ENCODE measurements at places on chromosomes 4 and X. TPM values are rescaled to one million over a fixed set of nuclear protein-coding genes. Genes with fewer than 3 reads are reported as not detected.
A peak's percentile ranks its signal among the peaks of the same experiment; 100 is the strongest.

Gene RENBP
- total RNA-seq: 2.5 TPM

DNA sequence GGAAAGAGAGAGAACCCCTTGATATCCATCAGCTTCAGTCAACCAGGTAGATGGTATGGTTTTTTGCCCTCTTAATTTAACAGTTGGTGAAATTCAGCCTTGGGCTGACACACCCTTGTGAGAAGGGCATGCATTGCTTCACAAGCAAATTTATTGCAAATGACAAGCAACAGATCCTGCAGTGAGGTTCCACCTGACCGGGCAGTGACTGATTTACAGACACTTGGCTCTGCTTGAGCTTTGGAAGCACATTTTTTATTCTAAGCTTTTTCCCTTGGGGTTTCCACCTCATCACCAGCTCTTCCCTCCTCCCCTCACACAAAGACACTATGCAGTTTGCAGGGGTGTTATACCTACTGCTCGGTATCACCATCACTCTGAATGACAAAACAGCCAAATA, 28.3 kb upstream of the SERTM2 start:
- no peaks in the 10 kb centered on the region for H3K4me1 ChIP-seq
- H3K4me3 ChIP-seq: no peak overlapping the region
- no peak overlapping the region for H3K27ac ChIP-seq
- no peak for DNase-seq
- no peaks in the 10 kb centered on the region for H3K36me3 ChIP-seq
- H3K27me3 ChIP-seq: no peaks in the 10 kb centered on the region

- no peaks in the 10 kb centered on the region for H3K4me1 ChIP-seq
- no peak for DNase-seq
- no peak overlapping the region for H3K27ac ChIP-seq
- no peaks in the 10 kb centered on the region for H3K27me3 ChIP-seq
Observed at GRCh38 chrX:86604607-86605006, 456.4 kb downstream of the DACH2 start.

GRCh38 chr4:8919651-8920288, 48.1 kb upstream of the HMX1 start:
- DNase-seq: peak; percentile 6
- no peak overlapping the region for H3K4me3 ChIP-seq
- H3K4me1 ChIP-seq: no peaks in the 10 kb centered on the region
- H3K27ac ChIP-seq: no peak overlapping the region
- peaks cover 24% of the 10 kb centered on the region for H3K27me3 ChIP-seq
- H3K36me3 ChIP-seq: no peaks in the 10 kb centered on the region

Gene SPANXN4
- not detected for total RNA-seq

- no peaks in the 10 kb centered on the region for H3K4me1 ChIP-seq
- DNase-seq: no peak
- no peak overlapping the region for H3K4me3 ChIP-seq
- H3K27ac ChIP-seq: no peak overlapping the region
Observed at GRCh38 chr4:23717528-23718248, 172.2 kb downstream of the PPARGC1A start.

Gene GDPD2
- 2.8 TPM for total RNA-seq

DNA sequence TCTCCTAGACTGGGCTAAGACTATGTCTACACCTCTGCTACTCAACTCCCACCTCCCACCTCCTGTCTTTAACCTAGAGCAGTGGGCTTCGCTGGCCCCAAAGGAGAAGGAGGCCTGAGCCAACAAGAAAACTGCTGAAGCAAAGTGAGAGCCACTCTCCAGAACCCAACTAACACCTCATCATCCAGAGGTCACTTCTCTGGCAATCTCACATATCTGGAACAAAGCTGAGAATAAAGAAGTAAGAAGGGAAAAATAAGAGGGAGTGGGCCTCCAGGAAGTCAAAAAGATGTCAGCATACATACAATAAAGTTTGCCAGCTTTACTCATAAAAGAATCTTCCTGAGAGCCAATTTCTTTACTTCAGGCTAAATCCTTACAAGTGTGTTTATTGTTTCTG, 18.6 kb upstream of the FGF16 start:
- no peak for DNase-seq
- H3K4me1 ChIP-seq: no peaks in the 10 kb centered on the region
- H3K36me3 ChIP-seq: no peaks in the 10 kb centered on the region
- H3K4me3 ChIP-seq: no peak overlapping the region

DNA sequence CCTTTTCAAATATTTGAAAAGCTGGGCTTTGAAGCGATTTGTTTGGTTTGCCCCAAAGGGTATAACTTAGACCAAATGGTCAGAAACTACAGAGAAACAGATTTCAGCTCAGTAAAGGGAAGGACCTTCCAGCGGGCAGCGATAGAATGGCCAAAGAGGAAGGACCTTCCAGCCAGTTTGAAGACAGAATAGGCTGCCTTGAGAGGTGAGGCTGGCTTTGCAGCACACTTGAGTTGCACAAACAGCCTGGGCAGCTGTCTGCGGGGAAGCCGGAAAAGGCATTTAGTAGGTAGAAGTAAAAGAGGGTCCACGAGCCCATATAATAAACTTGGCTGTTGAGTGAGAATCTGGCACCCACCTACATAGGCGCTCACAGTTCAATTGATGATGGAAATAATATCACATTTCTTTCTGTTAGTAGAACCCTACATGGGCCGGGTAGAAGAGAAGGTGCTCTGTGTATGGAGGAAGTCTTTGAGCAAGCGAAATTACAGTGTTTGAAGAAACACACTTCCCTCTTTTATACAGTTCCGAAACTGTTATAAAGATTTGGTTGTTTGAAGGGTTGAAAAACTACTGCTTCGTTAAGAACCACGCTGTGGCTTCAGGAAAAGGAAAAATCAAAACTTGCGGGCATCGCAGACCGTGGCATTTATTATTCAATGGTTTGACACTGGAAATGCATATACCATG, 75.0 kb upstream of the SORBS2 start:
- H3K4me1 ChIP-seq: no peaks in the 10 kb centered on the region
- no peak overlapping the region for H3K4me3 ChIP-seq
- H3K27ac ChIP-seq: no peak overlapping the region
- no peaks in the 10 kb centered on the region for H3K36me3 ChIP-seq

DNA sequence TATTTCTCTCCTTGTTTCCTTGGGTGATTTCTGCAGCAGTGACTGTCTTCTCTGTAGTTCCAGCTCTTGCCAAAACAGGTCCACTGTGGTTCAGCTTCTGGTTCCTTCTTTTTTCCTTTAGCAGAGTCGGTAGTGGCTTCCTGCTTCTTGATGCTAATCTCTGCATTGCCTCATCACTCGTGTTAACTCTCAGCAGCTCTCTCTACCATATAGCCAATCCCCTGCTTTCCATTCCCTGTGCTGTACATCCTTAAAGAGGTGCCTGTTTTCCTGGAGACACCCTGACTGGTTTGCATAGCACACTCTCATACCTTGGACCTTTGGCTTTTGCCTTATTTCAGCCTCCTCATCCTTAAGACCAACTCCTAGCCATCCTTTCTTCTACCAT, 191.2 kb upstream of the LNX1 start:
- H3K27ac ChIP-seq: peak overlapping the region; percentile 43
- peaks cover 9% of the 10 kb centered on the region for H3K4me1 ChIP-seq
- no peaks in the 10 kb centered on the region for H3K36me3 ChIP-seq
- DNase-seq: no peak
- H3K4me3 ChIP-seq: no peak overlapping the region

- DNase-seq: no peak
- no peaks in the 10 kb centered on the region for H3K27me3 ChIP-seq
- H3K27ac ChIP-seq: no peak overlapping the region
Observed at GRCh38 chrX:77014377-77015372, 432.5 kb upstream of the FGF16 start.

Gene TXK
- total RNA-seq: 3.0 TPM

Gene CT45A10
- total RNA-seq: not detected

DNA sequence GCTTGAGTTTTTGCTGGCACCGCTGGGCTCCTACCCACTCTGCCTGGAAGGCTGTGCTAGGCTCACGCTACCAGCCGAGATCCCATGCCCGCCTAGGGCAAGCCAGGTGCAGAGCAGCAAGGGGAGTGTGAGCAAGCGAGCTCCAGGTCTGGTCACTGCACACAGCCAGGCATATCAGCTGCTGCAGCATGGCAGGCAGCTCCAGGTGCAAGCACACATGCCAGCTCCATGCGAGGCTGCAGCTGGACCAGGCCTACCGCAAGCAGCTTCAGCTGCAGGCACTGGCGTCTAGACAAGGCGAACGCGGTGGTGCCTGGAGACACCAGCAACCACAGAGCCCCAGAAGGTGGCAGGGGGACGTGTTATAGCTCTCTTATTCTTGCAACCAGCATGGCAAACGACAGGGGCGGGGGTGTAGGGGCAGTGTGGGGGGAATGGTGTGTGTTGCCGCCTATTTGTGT, 614.7 kb upstream of the EPHA5 start:
- no peaks in the 10 kb centered on the region for H3K27me3 ChIP-seq
- H3K4me3 ChIP-seq: no peak overlapping the region
- no peak overlapping the region for H3K27ac ChIP-seq
- no peak for DNase-seq
- H3K4me1 ChIP-seq: peaks cover 3% of the 10 kb centered on the region
- no peaks in the 10 kb centered on the region for H3K36me3 ChIP-seq

- H3K27ac ChIP-seq: no peak overlapping the region
- H3K4me3 ChIP-seq: no peak overlapping the region
- H3K27me3 ChIP-seq: no peaks in the 10 kb centered on the region
- H3K36me3 ChIP-seq: peaks cover 10% of the 10 kb centered on the region
Observed at GRCh38 chr4:102787944-102788343, 27.2 kb upstream of the MANBA start.

DNA sequence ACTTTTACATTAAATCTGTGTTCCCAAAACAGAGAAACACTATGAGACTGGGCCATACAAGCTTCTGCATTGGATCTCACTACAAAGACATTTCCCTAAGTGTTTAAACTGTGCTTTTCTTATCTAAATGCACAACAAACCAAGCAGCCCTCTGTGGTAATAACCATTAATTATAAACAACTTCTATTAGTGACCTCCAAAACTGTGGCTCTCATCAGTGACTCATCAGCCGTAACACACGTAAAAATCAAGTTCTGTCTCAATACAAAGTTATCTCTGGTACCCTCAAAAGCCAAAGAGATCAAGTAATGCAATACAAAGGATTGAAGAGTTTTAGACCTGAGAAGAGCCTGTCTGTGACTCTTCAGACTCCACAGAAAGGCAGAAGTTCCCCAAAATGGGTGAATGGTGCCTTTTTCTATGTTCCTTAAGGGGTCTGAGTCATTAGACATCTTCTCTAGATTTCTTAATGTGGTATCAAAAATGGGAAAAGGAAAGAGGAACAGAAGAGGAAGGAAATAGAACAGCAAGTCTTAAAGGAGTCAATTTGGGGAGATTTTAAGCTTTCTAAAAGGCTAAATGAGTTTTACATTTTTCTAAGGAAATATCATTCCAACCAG, 189.8 kb upstream of the PPP1R2C start:
- no peak for DNase-seq
- H3K36me3 ChIP-seq: no peaks in the 10 kb centered on the region
- no peak overlapping the region for H3K4me3 ChIP-seq
- no peak overlapping the region for H3K27ac ChIP-seq

Gene NAP1L2
- 2.2 TPM for total RNA-seq

DNA sequence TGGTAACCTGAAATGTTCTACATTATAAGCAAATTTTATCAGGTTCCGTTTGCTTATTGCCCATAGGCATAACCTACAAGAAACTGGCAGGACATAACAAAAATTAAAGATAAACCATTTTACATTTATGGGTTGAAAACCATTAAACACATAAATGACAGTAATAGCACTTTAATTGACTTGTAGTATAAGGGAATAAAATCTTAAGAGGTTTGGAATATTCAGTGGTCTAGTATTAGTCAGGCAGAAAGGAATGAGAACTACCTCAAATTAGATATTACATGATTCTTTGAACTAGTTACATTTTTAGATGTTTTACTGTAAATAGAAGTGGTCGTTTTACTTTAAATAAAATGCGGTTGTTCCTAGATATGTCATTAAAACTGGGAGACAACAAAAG, 111.9 kb downstream of the ADAMTS3 start:
- H3K4me1 ChIP-seq: peaks cover 1% of the 10 kb centered on the region
- H3K27ac ChIP-seq: no peak overlapping the region
- DNase-seq: no peak
- no peaks in the 10 kb centered on the region for H3K36me3 ChIP-seq
- no peak overlapping the region for H3K4me3 ChIP-seq

- no peaks in the 10 kb centered on the region for H3K4me1 ChIP-seq
- no peak for DNase-seq
- no peak overlapping the region for H3K27ac ChIP-seq
Observed at GRCh38 chr4:174204164-174204831, 79.2 kb downstream of the FBXO8 start.

Gene FRMPD3
- 0.74 TPM for total RNA-seq

- peaks cover 6% of the 10 kb centered on the region for H3K36me3 ChIP-seq
- H3K27ac ChIP-seq: no peak overlapping the region
- H3K4me3 ChIP-seq: no peak overlapping the region
- DNase-seq: no peak
Observed at GRCh38 chr4:26930964-26931363, 70.3 kb downstream of the STIM2 start.

DNA sequence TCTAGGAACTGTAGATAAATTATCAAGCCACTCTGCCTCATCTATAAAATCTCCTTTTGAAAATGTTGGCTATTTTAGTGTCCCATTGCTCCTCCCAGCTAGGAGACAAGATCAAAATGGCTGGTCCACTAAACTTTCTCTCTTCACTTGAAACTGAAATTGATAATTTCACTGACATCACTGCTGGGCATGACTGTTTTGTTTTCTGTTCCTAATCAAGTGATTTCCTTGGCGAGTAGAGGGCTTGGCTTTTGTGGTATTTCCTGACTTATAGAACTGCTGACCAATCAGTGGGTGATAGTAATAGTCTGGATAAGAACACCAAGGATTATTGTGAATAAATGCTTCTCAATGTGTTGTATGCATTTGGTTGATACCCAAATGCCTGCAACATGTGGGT, 2152.9 kb downstream of the ARAP2 start:
- H3K4me1 ChIP-seq: no peaks in the 10 kb centered on the region
- DNase-seq: no peak
- H3K27me3 ChIP-seq: no peaks in the 10 kb centered on the region
- H3K27ac ChIP-seq: no peak overlapping the region
- no peaks in the 10 kb centered on the region for H3K36me3 ChIP-seq

DNA sequence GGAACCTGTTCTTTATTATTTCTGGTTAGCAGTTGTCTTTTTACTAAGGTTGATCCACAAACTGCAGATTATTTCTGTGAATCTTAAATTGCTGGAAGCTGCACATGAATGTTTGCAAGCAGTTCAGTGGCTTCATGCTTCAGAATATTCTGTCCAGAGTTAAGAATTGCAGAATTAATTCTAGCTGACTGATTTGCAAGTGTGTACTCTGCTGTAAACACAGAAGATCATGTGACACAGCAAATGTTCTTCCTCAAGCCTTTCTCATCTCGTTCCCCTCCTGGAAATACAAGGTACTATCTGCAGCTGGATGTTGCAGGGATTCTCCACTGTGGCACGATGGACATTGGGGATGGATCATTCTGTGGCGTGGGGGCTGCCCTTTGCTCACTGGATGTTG, 16.8 kb upstream of the CLTRN start:
- H3K27ac ChIP-seq: no peak overlapping the region

GRCh38 chr4:21517126-21517859, 431.3 kb downstream of the KCNIP4 start:
- no peaks in the 10 kb centered on the region for H3K36me3 ChIP-seq
- no peak for DNase-seq
- no peak overlapping the region for H3K4me3 ChIP-seq
- no peaks in the 10 kb centered on the region for H3K4me1 ChIP-seq
- H3K27ac ChIP-seq: no peak overlapping the region

Gene SGMS2
- 6.9 TPM for total RNA-seq

Gene RS1
- not detected for total RNA-seq

Gene ADAM29
- total RNA-seq: not detected

All from progenitor cell of endocrine pancreas (in vitro differentiated cells).